CD4-positive, alpha-beta T cell treated with Interleukin-4 for 4 hours (primary cell): ENCODE measurements at places on chromosomes 16 and 17.
A peak's percentile ranks its signal among the peaks of the same experiment; 100 is the strongest.

DNA sequence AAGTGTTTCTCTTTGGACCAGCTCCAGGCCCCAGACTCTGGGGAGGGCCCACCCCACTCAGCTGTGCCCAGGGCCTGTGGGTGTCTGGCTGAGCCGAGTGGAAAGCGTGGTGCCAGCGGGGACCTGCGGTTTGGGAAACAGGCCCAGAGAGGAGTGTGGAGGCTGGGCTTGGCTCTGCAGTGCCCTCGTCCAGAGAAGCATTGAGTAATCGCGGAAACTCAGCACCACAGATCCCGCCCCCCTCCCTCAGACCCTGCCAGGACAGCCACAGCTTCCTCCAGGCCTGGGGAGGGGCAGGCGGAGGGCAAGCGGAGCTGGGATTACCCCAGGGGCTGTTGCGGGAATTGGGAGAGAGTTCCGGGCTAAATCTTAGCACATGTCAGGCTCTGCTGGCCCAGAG lies 14.6 kb upstream of the PITPNA start:
- DNase-seq = no peak

GRCh38 chr16:57634171-57634570 lies 5.7 kb downstream of the ADGRG1 start:
- no peak for DNase-seq

DNA sequence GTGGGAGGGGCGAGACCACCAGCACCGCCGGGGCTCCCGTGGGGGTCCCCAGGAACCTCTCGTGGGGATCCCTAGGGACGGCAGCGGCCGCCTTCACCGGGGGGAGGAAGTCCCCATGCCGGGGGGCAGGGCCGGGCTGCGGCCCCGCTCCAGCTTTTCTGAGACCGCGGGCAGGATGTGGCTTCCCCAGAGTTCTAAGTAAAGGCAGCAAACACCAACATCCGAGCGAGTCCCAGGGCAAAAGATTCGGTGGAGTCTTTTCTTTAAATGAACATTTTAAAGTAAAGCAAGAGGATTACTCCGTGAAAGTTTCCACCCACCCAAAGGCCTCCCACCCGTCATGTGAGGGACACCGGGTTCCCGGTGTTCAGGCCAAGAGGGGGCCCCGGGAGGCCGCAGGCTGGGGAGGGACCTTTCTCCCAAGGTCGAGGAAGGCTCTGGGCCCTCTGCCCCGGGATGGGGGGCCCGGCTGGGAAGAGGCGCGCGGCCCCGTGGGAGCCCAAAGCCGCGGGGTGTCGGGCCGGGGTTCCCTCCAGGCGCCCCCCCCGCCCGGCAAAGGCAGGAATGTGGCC lies 137.2 kb upstream of the RPH3AL start:
- DNase-seq = peak; percentile 62

GRCh38 chr17:73291260-73291801 lies 20.5 kb downstream of the CDC42EP4 start:
- peak; percentile 13 for DNase-seq

- DNase-seq = no peak
Observed at GRCh38 chr17:34816848-34817247, 144.4 kb downstream of the CCT6B start.

DNA sequence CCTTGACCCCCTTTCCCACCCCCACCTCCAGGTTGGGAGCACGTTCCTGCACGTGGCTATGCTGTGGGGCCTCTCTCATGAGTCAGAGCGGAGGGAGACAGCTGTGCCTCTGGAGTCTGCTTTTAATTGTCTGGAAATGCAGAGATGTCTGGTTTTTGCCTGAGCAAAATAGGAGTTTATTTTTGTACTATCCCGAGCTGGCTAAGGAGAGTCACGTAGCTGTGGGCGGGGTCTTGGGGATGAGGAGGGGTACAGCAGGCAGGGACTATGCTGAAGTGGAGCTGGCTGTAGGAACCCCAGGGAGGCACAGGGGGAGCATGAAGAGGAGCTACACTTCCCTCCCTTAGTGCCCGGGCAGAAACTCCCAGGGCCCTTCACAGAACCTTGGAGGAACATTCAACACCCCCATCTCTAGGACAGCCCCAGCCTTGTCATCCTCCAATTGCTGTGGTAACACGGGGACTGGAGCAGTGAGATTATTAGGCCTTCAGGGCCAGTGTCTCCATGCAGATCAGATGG lies 44.7 kb upstream of the LGALS9 start:
- no peak for DNase-seq

GRCh38 chr16:77214411-77215138 lies 15.4 kb downstream of the SYCE1L start:
- no peak for DNase-seq

GRCh38 chr16:74700116-74700437 lies 585 bp downstream of the MLKL start:
- DNase-seq = peak; percentile 18

DNA sequence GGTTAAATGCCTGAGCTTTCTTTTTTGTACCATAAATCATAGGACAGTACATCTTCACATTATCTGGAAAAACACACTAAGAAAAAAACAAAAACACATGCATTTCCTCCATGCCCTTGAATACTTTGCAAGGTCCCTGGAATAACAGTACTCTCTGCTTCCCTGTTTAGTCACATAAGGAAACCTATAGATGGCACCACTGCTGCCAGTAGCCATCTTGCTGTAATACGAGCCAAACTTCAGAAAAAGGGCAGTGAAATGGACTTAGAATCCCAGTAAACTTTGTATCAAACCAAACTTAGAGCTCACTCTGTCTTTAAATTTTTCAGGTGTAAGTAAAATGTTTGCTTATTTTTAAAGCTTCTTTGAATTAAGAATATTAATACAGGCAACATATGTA lies 435.5 kb downstream of the KCNJ2 start:
- no peak for DNase-seq

DNA sequence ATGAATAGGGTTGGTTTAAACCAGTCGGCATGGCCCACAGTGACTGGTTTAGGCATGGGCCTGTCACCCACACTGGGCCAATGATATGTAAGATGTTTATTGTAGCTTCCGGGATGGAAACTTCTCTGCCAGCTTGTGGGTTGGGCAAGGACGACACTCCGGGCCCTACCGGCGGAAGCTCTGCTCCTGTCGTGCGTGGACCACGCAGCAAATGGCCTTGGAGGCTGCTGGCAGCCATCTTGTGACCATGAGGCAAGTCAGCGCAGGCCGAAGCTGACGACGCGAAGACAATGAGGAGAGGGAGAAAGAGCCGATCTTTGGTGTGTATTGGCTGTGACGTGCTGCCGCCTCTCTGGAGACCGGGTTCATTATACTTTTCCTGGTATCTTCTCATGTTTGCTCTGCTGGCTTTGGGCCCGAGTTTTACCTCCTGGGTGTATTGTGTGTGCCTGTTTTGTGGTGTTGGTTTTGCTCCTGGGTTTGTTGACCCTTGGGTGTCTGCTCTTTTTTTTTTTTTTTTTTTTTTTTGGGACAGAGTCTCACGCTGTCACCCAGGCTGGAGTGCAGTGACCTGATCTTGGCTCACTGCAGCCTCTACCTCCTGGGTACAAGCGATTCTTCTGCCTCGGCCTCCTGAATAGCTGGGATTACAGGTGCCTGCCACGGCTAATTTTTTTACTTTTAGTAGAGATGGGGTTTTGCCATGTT lies 15.4 kb downstream of the SLC25A10 start:
- no peak for DNase-seq

DNA sequence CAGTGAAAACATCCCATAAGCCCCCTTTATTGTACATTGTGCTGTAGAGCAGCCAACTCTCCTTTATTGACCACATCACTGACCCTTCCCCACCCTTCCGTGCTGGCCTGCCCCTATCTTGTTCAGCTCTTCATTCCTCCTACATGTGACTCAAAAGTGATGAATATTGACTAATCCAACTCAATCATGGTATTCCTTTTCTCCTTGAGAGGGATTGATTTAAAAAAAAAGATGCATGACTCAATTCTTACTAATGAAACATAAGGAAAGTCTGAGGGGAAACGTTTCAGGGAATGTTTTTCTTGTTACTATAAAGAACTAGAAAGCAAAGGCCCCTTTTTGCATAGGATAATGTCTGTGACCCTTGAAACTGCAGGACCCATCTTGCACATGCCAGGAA lies 125.2 kb upstream of the SOX9 start:
- DNase-seq = no peak

DNA sequence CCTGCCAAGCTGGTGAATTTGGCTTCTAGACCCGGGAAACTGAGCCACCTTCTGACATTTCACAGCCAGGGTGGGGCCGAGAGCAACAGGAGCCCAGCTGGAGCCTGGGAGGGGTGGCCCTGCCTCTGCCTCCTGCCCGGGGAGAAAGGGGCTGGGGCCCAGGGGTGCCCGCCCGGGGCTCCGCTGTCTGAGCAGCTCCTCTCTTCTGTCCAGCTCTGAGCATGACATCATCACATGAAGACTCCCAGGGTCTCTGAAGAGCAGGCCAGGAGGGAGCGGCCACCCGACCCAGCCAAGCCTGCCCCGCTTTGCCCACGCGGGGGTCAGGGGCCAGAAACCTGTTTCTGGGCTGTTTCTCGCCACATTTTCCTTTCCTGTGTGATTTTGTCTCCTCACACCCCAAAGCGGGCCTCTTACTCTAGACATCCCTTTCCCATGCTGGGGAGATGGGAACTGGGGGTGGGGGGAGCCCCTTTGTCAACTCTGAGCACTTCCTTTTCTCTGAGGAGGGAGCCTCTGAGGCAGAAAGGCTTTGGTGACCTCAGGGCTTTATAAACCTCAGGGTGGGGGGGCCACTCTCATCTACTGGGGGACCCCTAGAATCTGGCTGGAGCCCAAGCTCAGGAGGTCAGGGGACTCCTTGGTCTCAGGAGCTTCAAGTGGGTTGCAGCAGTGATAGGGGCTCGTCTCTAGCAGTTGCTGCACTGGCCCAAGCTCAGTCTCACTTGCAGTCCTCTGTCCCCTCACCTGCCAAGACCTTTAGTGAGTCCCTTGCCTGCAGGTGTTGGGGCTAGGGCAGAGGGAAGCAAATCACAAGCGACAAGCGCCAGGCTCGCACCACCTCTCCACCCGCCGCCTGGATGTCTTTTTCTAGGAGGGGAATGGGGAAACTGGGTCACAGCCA lies 7.6 kb downstream of the UBALD2 start:
- peak; percentile 27 for DNase-seq

DNA sequence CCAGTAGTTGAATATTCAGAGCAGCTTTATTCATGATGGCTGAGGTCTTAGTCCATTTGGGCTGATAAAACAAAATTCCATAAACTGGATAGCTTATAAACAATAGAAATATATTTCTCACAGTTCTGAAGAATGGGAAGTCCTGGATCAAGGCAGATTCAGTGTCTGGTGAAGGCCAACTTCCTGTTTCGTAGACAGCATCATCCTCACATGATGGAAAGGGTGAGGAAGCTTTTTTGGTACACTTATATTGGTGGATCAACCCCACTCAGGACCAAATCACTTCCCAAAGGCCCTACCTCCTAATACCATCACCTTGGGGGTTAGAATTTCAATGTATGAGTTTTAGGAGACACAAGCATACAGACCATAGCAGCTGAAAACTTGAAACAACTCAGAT lies 224.2 kb downstream of the CYB561 start:
- no peak for DNase-seq

GRCh38 chr17:80080081-80080480 lies 21.3 kb upstream of the GAA start:
- no peak for DNase-seq

DNA sequence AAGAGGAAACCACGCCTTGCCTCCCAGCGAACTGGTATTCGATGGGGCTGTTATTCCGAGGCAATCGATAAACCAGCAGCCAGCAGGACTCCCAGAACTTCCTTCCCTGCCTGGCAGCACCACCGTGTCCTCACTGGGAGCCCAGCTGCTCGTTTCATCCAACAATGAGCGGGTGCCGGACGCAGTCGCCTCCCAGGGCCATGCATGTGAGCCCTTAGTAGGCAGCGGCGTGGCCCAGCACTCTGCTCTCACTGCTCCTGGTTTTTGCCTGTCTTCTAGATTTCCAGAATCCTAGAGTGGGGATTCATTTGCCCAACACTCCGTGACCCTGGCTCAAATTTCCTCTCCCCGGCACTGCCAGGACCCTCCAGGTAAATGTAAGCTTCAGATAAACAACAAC lies 29.1 kb upstream of the RASD1 start:
- DNase-seq = no peak

DNA sequence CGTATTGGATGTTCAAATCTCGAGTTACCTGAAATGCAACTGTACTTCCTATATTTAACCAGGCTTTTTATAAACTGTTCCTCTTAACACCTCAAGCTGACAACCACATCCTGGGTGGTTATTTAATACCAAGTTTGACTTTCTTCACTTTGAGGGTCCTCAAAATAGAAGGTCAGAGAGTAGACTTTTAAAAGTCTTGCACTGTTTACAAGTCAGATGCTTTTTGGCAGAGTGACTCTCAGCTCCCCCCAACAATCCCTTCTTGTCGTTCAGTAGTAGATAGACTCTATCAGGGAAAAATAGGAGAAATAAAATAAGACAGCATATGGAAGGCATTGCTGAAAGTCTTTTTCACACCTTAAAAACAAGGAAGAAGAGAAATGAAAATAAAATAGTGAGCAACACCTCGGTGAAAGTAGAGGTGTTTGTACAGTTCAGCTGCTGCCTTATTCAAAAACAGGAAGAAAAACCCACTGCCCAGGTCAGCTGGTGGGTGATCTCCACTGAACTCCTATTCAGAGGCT lies 650.4 kb downstream of the WWOX start:
- peak; percentile 48 for DNase-seq

DNA sequence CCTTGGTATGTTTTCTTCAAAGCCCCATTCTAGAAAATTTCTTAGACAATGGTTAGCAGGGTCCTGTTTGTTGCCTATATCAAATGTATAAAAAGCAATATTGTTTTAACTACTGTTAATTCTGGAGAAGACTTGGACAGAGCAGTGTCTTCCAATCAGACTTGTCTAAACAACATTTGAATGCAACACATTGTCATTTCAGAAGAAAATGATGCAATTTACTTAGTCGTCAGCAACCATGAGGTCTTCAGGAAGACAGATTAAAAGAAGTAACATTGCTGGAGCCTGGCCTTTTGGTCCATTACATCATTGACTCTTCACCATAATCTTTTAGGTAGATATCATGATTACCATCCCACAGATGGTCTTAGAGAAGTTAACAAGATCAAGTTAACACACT lies 94.5 kb downstream of the ANKFN1 start:
- no peak for DNase-seq
